NCI-H526 treated with DMSO at 0.1 percent for 48 hours (cell line): ENCODE measurements at places on chromosomes 16 and 17.

DNA sequence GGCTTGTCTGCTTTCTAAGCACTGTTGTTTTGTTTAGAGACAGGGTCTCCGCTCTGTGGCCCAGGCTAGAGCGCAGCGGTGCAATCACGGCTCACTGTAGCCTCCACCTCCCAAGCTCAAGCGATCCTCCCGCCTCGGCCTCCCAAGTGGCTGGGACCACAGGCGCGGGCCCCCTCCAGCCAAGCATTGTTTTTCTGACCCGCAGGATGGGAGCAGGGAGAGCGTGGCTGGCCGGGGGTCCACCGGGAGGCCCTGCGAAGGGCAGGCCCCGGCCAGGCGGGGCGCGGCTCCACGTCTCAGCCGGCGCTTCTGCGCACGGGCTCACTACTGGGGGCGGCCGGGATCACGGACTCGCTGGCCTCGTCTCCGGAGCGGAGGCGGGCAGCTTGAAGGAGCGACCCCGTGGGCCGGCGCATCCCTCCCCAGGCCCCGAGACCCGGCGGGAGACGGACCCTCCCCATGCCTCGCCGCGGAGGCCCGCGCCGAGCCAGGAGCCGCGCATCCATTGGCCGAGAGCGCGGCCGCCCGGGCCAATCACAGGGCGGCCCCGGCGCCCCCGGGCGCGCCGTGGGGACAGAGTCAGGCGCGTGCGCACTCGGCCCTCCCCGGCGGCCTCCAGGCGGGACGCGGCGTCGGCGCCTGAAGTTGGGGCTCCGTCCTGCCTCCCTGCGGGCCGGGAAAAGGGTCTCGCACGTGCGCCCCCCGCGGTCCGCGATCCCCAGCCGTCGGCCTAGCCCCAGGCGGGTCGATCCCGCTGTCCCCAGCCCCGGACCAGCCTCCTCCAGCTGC, 24.9 kb downstream of the ACTG1 start:
- peak; percentile 54 for DNase-seq

DNA sequence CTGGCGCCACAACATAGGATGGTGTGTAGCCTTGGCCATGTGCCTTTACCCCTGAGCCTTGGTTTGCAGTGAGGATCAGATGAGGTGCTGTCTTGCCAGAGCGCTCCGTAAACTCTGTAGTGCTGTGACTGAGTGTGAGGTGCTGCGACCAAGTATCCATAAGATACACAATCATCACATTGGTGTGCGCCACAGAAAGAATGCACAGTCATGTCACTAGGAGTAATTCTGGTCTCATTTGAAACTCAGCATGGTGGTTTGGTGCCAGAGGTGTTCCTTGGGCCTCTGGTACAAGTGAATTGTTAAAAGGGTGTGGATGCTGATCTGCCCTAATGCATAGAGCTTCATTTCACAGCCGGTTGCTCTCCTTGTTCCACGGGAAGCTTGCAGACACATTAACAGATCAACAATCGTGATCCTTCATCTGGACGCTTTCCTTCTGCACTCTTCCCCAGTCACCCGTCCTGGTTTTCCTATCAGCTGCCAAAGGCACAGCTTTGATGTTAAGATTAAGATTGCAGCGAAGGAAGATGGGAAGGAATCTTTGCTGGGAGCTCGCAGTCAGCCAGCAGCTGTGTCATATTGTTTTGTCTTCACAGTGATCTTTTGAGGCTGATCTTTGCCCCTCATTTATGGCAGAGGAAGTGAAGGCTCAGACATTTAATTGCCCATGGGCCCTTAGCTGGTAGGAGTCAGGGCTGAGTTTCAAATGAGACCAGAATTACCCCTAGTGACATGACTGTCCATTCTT, 79.1 kb downstream of the KSR1 start:
- DNase-seq = no peak

DNA sequence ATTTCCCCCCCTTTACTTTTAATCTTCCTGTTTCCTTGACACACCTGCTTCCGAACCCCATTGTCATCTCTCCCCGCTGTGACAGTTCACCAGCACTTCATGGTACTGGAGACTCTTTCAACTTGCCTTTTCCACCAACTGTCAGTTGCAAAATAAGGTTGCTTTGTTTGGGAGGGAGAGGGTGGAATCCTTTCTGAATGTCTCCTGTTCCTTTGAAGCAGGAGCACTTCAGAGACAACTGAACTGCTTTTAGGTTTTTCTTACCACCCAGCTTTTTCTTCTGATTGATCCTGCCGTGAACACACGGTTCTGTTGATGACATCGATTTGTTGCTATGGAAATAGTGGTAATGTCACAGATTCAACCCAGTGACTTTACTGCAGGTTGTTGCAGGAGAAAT, 42.0 kb downstream of the RPA1 start:
- no peak for DNase-seq

DNA sequence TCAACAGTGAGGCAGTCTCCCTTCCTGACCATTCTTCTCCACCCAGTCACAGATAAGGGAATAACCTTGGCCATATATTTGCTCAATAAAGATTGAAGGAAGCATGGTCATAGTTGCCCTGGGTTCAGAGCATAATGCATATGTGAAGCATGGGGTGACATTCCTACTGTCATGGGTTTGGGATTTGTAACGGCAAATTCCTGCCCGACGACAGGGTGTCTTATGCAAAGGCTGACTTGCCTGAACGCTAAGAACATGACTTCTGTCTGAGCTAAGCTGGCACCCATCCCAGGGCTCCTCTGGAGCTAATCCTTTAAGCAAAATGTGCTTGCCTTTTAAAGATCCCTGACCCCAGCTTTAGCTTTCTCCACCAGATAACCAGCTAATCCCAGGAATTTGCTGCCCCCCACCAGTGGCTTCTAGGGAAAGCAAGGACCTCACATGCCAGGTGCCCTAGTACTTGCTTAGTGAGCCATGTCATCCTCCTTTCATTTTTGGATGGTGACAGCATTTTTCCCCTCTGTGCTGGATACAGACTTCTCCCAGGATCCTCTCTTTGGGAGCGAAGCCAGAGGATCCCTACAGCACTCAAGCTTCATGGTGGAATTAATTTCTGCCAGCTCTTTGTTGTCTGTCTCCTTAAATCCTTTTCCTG, 11.7 kb downstream of the SLC7A6OS start:
- no peak for DNase-seq

GRCh38 chr17:35056013-35056412, 7.5 kb downstream of the RFFL start:
- DNase-seq = no peak

DNA sequence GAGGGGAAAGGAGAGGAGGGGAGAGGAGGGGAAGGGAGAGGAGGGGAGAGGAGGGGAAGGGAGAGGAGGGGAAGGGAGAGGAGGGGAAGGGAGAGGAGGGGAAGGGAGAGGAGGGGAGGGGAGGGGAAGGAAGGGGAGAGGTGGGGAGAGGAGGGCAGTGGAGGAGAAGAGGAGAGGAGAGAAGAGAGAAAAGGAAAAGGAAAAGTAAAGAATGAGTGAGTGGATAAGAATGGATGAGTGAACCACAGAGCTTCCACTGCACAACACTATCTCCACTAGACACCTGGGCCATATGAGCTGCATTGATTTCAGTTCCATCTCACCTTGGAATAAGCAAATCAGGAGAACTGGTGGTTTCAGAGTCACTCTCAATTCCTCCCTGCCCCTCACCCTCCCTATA, 204.1 kb upstream of the TOX3 start:
- DNase-seq = no peak

DNA sequence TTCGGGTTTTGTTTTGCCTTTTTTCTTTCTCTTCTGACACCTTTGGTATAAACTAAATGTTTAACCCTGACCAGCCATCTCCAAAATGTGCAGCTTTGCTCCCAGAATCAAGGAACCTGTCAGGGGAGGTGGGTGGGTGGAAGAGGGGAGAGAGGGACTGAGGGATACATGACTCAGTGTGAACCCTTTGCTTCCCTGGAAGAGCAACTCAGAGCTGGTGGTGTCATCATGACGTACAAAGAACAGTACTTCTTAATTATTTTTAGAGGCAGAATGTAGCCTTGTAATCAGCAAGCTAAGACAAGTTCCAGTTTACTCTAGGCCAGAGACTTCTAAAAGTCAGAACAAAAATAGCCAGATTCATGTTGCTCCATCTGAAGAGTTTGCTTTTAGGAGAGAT, 119.6 kb upstream of the HAS3 start:
- no peak for DNase-seq

DNA sequence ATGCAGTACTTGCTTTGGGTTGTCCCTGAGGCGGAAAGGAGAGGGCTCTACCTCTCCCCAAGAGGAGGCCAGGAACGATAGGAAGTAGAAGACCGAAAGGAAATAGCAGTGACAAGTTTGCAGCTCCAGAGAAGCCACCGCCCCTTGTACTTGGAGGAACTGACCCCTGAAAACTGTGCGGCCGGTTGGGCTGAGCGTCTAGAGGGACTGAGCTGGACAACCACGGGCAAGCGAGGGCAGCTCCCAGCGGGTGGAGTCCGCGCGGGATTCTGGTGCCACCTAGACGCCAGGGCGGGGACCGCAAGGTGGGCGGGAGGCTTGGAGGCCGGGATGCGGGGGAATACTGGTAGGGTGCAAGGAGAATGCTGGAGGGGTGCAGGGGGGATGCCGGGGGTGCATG, 1.3 kb upstream of the SLC6A4 start:
- peak; percentile 38 for DNase-seq

GRCh38 chr17:59396134-59396826, 64.8 kb downstream of the YPEL2 start:
- peak; percentile 96 for DNase-seq

- no peak for DNase-seq
Observed at GRCh38 chr17:42527932-42528331, 8.1 kb upstream of the NAGLU start.

DNA sequence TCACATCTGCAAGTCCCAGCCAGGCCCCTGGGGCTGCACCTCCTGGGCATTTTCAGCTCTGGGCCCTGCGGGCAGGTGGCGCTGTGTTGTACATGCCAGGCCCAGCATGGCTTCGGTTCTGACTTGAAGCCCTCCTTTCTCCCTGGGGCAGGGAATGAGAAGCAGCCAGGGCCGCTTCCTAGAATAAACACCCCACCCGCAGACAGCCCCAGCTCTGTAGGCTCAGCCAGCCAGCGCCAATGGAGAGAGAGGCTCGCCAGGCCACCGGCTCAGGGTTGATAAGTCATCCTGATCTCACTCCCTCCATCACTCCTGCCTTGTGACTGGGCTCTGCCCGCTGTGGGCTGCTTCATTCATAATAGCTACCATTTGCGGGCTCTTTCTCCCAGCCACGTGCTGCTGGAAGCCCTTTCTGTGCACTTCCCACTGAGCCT, 6.0 kb upstream of the GLIS2 start:
- DNase-seq = peak; percentile 3

DNA sequence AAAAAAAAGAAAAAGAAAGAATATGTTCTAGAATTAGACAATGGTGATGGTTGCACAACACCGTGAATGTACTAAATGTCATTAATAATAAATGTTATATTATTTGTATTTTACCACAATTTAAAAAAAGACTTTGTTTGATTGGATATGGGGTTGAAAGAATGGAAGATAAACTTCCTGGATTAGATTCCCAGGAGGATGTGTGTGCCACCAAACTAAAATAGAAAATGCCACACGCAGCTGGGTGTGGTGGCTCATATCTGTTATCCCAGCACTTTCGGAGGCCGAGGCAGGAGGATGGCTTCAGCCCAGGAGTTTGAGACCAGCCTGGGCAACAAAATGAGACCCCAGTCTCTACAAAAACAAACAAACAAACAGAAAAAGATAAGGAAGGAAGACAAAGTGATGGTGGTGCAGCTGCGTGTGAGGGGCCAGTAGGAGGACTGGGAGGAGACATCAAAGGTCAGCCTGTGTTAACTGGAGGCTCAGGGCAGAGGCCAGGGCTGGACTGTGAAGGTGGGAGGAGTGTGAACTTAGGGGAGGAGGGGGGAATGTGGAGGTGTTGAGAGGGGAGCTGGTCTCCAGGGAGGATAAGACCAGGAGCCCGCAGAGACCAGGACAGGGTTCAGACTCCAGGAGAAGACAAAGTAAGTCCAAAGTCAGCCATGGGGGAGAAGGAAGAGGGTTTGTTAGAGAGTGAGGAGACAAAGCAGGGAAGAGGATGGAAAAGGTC, 4.1 kb downstream of the PECAM1 start:
- no peak for DNase-seq

- no peak for DNase-seq
Observed at GRCh38 chr17:37683454-37683984, 40.3 kb upstream of the DDX52 start.

GRCh38 chr17:47695429-47696376, 1.7 kb downstream of the TBKBP1 start:
- DNase-seq = no peak

- DNase-seq = no peak
Observed at GRCh38 chr17:17680477-17681186, 626 bp upstream of the RAI1 start.

- DNase-seq = no peak
Observed at GRCh38 chr17:58480090-58480489, 8.1 kb downstream of the HSF5 start.

GRCh38 chr17:62808576-62808970, 459 bp upstream of the MARCHF10 start:
- DNase-seq = no peak

- no peak for DNase-seq
Observed at GRCh38 chr17:79897243-79898063, 58.2 kb upstream of the CBX4 start.

DNA sequence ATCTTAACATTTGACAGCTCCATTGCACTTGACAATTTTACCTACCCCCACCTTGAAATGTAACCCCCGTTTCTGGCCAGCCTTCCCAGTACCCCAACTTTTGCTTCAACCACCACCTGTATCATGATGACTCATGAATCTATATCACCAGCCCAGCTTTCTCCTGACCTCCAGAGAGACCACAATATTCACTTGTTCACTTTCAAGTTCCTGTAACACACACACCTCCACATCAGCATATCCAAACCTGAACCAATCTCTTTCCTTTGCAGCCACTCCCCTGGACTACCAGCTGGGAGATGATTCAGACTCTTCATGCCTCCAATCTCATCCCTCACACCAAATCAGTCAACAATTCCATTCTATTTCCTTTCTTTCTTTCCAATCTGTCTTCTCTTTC, 8.0 kb downstream of the SMG6 start:
- no peak for DNase-seq

DNA sequence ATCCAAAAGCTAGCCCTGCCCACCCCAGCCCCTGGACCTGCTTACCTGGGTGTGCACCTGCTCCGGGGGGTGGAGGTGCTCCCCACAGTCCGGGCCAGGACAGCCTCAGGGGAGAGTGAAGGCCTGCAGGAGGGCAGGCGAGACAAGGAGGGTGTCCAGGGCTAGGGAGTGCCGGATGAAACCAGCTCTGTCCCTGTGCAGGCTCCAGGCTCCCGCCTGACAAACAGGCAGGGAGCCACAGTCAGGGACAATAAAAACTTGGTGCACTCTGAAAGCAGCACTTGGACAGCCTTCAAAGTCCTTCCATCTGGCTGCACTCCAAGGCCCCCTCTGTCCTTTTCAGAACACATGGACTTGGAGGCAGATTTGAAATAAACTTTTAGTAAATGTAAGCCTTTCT, 3.9 kb downstream of the PAQR4 start:
- no peak for DNase-seq

- DNase-seq = no peak
Observed at GRCh38 chr16:56716761-56717160, 13.2 kb upstream of the NUP93 start.

GRCh38 chr16:75062976-75063346, 53.6 kb downstream of the LDHD start:
- no peak for DNase-seq
